Stimulated activated CD4-positive, alpha-beta T cell treated with anti-CD3 and anti-CD28 coated beads, Interleukin-4, amount 100 ng/mL, for 4 hours (primary cell): ENCODE measurements at places on chromosomes 11 and 22.

GRCh38 chr11:33737362-33737821 is 1.2 kb upstream of the CD59 start:
- DNase-seq: no peak

DNA sequence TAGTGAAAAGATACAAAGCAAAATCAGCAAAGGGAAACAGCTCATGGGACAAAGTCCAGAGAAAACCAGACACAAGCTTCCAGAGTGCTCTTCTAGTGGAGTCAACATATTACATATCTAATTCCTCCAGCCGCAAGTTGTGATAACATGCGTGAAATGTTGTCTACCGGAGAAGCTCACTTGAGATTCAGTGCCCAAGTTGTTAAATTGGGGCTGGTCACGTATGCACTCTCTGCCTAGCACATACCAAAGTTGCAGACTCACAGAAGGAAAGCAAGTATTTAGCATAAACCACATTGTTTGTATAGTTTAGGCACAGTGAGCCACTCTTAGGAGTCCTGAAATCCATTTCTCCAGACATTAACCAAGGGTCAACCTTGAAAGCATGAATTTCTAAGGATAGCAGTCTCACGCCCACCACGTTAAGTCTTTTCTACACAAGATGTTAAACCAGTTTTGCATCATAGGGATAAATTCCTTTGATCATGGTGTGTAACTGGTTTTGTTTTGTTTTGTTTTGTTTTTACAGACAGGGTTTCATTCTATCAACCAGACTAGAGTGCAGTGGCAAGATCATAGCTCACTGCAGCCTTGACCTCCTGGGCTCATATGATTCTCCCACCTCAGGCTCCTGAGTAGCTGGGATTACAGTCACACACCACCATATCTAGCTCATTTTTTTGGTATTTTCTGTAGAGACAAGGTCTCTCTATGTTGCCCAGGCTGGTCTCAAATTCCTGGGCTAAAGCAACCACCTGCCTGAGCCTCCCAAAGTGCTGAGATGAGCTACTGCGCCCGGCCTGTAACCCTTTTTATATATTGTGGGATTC is 39.5 kb upstream of the EP300 start:
- no peak for DNase-seq

DNA sequence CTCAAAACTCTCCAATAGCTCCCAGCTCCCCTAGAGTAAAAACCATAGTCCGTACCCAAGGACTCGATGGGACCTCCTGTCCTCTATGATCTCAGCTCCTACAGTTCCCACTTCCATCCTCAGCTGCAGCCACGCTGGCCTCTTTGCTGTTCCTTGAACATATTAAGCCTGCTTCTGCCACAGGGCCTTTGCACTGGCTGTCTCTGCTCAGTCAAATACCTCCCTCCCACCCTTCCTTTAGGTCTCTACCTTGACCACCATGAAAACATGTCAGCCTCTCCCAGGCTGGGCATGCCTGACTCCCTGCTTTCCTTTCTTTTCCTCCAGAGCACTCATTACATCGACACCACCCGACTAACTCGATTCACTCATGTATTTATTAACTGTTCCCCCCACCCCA is 24.5 kb downstream of the TMEM184B start:
- DNase-seq: no peak

DNA sequence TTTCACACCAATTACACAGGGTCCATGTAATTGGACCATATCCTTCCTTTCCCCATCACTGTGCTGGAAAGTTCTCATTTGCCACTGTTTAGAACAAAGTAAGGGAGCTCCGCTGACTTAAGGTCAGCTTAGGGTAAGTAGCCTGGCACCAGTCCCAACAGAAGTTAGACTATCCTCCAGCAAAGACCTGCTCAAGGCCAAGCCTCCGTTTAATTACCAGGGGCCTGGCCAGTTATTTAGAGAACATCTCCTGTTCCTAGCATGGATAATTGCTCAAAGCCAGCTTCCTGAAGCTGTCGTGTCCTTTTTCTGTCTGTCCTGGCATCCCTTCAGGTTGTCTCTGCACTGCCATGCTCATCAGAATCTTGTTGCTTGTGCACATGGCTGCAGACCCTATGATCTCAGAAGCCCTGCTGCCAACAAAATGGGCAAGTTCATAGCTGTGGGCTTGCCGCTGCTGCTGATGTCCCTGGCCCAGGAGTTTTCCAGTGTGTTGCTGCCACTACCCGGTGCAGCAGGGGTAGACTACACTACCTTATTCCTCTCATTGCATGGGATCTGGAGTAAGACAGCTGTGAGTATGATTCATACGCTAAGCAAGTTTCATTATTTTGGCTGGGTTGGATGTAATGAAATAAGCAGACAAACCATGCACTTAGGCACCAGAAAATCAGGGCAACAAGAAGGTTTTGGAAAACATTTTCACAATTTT is 8.1 kb downstream of the OR8A1 start:
- no peak for DNase-seq

DNA sequence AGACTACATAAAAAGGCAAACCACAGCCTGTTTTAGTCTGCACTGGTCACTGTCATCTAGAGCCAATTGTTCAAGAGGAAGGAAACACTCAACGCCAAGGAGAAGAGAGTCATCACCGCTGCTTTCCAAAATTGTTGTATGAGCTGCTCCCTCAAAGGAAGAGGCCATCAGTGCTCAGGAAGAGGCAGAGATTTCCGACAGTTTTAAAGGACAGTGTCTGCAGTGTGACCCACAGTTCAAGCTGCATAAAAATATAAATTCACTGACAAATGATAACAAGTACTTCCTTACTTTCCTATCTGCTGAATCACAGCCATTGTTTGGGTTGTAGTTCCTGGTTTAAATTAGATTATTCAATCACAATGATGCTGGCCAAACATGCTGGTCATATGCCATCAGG is 16.4 kb downstream of the PRCP start:
- no peak for DNase-seq
